Naive thymus-derived CD8-positive, alpha-beta T cell (primary cell): ENCODE measurements at places on chromosomes 16 and 17.

- H3K4me1 ChIP-seq: no peaks in the 10 kb centered on the region
- H3K27me3 ChIP-seq: peaks cover 4% of the 10 kb centered on the region
- DNase-seq: no peak
Measured at GRCh38 chr16:9666834-9667480, 515.3 kb downstream of the GRIN2A start.

DNA sequence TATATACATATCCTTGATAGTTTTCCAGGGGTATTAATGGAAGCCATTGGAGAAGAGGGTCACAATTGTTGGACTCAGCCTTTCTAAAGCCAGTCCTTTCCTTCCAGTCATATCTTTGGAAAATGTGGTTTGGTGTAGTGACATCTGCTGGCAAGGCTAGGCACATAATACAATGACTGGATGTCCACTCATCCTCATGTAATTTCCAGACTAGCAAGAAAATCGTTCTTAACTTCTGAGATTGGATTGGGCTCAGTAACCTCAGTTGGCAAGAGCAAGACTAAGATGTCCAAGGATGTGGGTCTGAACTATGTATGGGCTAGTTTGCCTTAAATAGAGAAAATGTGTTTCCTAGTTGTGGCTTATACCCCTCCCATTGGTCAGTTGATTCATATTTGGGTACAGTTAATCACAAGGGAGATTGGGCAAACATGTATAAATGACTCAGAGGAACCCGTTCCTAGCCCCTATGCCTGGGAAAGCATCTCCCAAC is 8.7 kb upstream of the KAT7 start:
- no peak overlapping the region for H3K4me3 ChIP-seq
- H3K36me3 ChIP-seq: no peaks in the 10 kb centered on the region
- no peak for DNase-seq
- no peak overlapping the region for H3K27ac ChIP-seq
- H3K27me3 ChIP-seq: no peaks in the 10 kb centered on the region

DNA sequence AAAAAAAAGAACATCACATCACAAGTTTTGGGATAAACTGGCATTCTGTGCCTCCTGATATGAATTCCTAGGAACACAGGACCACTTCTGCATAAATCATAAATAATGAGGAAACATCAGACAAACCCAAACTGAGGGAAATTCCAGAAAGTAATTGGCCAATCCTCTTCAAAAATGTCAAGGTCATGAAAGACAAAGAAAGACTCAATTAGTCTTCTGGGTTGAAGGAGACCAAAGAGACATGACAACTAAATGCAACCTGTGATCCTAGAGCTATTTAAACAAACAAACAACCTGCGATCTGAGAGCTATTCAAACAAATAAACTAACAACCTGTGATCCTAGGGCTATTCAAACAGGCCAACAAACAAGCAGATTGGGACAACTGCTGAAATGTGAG is 144.3 kb downstream of the VPS53 start:
- no peaks in the 10 kb centered on the region for H3K36me3 ChIP-seq
- no peak for DNase-seq
- H3K4me3 ChIP-seq: no peak overlapping the region

- no peaks in the 10 kb centered on the region for H3K36me3 ChIP-seq
- H3K27ac ChIP-seq: no peak within 1 kb of the TSS
- peaks cover 17% of the 10 kb centered on the region for H3K4me1 ChIP-seq
- peak; percentile 28 for DNase-seq
Measured at GRCh38 chr17:74431568-74432423, at the start of gene GPRC5C. TSS of gene GPRC5C (plus strand) at chr17:74432088. CDS start at chr17:74439777, 7,689 bp downstream.

DNA sequence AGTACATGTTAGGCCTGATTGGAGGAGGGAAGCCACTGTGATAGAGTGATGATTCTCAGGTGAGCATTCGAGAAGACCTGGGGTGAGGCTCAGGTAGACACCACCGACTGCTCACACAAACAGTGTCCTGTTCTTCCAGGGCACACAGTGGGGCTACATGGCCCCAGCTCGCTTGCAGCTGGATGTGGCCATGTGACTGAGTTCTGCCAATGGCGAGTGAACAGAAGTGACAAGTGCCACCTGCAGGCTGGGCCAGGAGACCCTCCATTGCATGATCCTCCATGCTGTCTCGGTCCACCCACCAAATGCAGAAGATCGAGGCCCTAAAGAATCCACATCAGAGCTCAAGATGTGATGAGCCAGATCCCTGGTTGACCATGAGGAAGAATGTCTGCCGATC is 6.2 kb downstream of the CES5A start:
- no peaks in the 10 kb centered on the region for H3K36me3 ChIP-seq
- H3K4me1 ChIP-seq: no peaks in the 10 kb centered on the region
- DNase-seq: no peak
- H3K27me3 ChIP-seq: peaks cover 36% of the 10 kb centered on the region
- no peak overlapping the region for H3K4me3 ChIP-seq

DNA sequence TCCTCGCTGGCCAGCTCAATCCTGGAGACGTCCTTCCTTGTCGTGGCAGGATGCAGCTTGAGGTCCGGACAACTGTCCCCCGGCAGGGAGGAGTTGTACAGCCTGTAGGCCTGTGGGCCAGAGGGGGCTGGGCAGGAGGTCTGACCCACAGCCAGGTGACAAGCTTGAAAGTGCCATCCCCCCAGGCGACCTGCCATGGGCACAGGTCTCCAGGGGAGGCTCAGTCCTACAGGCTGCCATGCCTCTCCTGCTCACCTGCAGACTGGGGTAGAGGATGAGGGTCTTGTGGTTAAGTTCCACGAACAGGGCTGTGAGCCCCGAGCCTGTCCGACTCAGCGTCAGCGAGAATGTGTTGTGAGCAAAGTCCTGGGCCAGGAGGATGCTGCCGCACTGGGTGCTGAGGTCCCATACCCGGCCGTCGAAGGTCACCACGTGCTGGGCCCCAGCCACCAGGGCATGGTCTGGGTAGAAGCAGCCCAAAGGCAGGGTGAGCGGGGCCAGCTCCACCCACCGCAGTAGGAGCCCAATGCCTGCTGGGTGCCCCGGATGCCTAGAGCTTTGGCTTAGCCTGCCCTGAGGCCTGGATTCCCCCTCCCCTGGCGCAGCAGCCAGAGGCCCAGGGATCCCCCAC is 39.8 kb downstream of the RMI2 start:
- H3K4me3 ChIP-seq: no peak overlapping the region
- no peak overlapping the region for H3K27ac ChIP-seq
- H3K36me3 ChIP-seq: peaks cover 13% of the 10 kb centered on the region
- no peaks in the 10 kb centered on the region for H3K27me3 ChIP-seq
- H3K4me1 ChIP-seq: no peaks in the 10 kb centered on the region

GRCh38 chr17:2025220-2025621 is at the start of gene RTN4RL1:
TSS of gene RTN4RL1 (minus strand) at chr17:2025334. CDS start at chr17:2024865, 469 bp downstream.
- H3K4me1 ChIP-seq: peaks cover 32% of the 10 kb centered on the region
- H3K4me3 ChIP-seq: peak within 1 kb of the TSS; percentile 81
- peak within 1 kb of the TSS; percentile 41 for H3K27ac ChIP-seq
- H3K36me3 ChIP-seq: no peaks in the 10 kb centered on the region
- H3K27me3 ChIP-seq: peaks cover 28% of the 10 kb centered on the region

DNA sequence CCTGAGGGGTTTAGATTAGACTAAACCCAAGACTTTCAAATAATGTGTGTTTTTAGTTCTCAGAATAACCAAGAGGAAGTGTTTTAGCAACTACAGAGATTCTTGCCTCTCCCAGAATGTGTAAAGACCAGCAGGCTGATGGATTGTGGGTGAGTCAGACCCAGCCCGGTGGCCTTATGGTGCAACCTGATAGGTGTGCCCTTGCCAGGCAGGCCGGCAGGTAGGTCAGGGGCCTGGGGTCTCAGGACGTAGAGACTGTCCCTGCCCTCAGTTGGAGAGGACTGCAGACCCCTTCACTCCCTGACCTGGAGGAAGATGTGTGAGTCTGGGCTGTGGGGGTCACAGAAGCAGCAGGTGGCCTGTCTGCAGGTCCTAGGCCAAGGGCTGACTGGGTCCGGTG is 47.2 kb upstream of the ACSF3 start:
- no peak for DNase-seq
- H3K4me1 ChIP-seq: peaks cover 2% of the 10 kb centered on the region
- H3K36me3 ChIP-seq: no peaks in the 10 kb centered on the region
- H3K27ac ChIP-seq: no peak overlapping the region
- H3K27me3 ChIP-seq: no peaks in the 10 kb centered on the region

DNA sequence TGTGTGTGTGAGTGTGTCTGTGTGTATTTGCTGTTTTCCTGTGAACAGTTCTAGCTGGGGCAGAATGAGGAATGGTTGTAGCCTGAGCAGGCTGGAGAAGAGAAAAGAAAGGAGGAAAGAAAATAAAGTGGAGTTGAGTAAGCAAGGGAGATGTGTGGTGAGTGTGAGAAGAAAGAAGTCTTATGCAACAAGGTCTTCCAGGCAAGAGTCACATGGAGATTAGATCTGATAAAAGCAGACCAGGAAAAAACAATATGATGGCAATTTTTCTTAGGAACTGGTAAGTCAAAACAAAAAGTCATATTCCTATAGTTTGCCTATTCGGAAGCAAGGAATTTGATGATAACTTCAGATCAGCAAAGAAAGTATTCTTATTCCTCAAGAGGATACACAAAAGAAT is 125.0 kb downstream of the HS3ST3A1 start:
- peaks cover 17% of the 10 kb centered on the region for H3K27me3 ChIP-seq
- H3K36me3 ChIP-seq: peaks cover 15% of the 10 kb centered on the region
- no peak overlapping the region for H3K27ac ChIP-seq
- H3K4me3 ChIP-seq: no peak overlapping the region
- no peaks in the 10 kb centered on the region for H3K4me1 ChIP-seq

DNA sequence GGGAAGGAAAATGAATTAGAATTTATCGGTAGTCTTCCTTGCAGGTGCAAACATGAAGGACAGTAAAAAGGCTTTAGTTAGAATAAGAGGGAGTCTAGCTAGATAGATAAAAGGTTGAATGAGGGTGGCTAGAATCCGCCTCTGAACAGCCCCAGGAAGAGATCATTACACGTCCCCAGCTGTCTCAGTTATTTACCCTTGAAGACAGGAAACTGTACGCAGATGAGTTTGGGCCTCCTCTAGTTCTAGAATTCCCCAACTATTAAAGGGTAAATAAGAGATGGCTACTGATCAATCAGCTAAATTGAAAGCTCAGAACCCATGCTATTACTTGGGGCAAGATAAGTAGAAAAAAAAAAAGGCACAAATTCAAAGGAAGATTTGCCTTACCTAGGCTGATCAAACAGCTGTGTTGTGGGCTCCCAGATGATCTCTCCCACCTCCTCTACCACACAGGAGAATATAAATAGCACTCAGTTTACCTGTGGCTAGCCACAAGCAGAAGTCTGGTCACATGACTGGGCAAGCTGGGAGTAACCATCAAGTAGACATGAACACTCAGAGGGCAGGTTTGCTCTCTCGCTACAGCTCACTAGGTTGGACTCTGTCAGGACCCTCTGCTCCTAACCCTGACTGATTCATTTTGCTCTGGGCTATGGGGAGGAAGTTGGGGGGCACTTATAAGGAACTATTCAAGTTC is 17.0 kb downstream of the FAM117A start:
- H3K36me3 ChIP-seq: no peaks in the 10 kb centered on the region
- peak overlapping the region; percentile 97 for H3K27ac ChIP-seq
- DNase-seq: no peak
- peak overlapping the region; percentile 75 for H3K4me3 ChIP-seq

DNA sequence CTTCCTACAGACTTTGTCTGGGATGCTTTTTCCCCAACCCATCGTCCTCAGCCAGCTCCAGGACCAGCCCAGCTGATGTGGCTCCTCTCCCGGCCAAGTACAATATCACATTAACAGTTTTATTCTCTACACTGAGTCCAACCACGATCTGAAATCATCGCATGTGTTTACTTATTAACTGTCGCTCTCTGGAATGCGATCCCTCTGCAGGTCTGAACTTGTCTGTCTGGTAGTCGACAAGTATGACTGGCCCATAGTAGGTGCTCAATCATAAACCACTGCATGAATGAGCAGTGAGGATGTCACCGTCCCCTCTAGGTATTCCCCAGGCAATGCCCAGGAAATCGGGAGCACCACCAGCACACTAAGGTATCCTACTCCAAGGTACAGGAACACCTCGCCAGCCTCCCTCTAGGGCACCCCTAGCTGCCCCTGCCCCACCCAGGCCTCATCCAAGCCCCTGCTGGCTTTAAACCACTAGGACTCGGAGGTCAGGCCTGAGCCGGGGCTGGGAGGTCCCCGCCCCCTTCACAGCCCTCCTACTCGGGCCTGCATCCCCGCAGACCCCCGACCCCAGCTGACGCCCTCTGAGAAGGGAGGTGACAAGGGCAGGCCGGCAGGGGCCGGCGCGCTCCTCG is 27.7 kb downstream of the RTN4RL1 start:
- DNase-seq: no peak
- peaks cover 28% of the 10 kb centered on the region for H3K27me3 ChIP-seq
- no peak overlapping the region for H3K4me3 ChIP-seq
- peaks cover 7% of the 10 kb centered on the region for H3K4me1 ChIP-seq
- no peak overlapping the region for H3K27ac ChIP-seq

DNA sequence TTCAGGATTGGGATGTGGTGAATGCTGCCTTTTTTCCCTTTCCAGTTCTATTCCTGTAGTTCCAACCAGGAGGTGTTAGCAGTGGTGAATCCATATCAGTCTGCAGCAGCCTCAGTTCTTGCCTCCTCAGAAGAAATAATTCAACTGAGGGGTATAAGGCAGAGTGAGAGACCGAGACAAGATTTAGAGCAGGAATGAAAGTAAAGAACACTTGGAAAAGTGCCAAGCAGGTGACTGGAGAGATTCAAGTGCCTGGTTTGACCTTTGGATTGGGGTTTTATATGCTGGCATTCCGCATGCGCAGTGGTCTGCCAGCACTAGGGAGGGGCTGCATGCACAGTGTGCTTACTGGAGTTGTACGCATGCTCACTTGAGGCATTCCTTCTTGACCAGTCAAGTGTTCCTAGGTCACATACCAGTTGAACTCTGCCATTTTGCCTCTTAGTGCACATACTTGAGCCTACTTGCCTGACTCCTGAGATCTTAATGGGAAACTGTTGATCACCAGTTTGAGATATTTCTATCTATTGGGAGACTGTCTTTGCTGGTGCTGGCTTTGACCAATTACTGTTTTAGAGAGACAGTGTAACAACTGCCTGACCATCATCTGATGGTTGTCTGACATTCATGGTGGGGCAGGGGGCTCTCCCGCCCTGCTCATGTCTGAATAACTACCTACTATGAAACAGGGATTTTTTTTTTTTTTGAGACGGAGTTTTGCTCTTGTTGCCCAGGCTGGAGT is 680 bp upstream of the CCL15 start:
- H3K27me3 ChIP-seq: no peaks in the 10 kb centered on the region
- H3K4me3 ChIP-seq: no peak overlapping the region
- no peak for DNase-seq
- peaks cover 8% of the 10 kb centered on the region for H3K4me1 ChIP-seq

- no peaks in the 10 kb centered on the region for H3K4me1 ChIP-seq
- no peak overlapping the region for H3K27ac ChIP-seq
- no peaks in the 10 kb centered on the region for H3K36me3 ChIP-seq
- DNase-seq: no peak
Measured at GRCh38 chr17:79201536-79202227, 127.1 kb downstream of the ENGASE start.

DNA sequence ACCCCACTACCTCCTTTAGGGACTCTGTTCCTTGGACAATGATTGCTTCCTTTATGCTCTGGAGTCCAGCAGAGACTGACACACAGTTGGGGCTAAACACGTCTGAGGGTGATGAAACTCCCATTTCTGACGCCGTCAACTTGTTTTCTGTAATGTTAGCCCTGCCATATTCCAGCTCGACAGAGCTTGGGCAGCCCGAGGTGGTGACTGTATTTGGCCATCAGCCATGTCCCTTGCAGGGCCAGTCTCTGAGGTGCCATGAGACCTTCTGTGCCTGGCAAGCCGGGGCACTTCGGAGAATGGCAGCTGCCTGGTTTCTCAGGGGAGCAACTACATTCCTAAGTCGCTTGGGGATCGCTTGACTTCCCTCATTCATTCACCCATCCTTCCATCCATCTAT is 278.9 kb upstream of the TNRC6C start:
- peaks cover 33% of the 10 kb centered on the region for H3K36me3 ChIP-seq
- H3K27ac ChIP-seq: peak overlapping the region; percentile 80
- H3K27me3 ChIP-seq: no peaks in the 10 kb centered on the region
- H3K4me3 ChIP-seq: no peak overlapping the region
- DNase-seq: no peak
- H3K4me1 ChIP-seq: no peaks in the 10 kb centered on the region
